ENCODE measurements at places on chromosomes 11 and 22.

GRCh38 chr11:59138643-59139042 is 4.0 kb upstream of the FAM111A start:
- DNase-seq: no peak

- peak; percentile 77 for DNase-seq
These were observed 138.8 kb upstream of the SORL1-AS1 start for GRCh38 chr11:121591405-121592033.

DNA sequence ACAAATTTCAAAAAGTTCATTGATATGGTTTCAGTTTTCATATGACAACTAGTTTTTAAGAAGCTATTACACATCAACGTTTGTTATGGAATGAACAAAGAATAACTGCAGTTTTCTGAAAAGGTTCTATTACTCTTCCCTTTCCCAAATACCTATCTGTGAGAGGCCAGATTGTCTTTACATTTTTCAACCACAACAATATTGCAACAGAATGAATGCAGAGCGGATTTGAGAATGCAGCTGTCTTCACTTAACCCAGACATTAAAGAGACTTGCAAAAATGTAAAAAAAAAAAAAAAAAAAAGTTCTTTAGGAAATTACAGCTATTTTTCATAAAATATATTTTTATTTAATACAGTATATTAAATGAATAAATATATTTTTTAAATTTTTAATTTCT is 250.8 kb downstream of the DDX10 start:
- no peak for DNase-seq

DNA sequence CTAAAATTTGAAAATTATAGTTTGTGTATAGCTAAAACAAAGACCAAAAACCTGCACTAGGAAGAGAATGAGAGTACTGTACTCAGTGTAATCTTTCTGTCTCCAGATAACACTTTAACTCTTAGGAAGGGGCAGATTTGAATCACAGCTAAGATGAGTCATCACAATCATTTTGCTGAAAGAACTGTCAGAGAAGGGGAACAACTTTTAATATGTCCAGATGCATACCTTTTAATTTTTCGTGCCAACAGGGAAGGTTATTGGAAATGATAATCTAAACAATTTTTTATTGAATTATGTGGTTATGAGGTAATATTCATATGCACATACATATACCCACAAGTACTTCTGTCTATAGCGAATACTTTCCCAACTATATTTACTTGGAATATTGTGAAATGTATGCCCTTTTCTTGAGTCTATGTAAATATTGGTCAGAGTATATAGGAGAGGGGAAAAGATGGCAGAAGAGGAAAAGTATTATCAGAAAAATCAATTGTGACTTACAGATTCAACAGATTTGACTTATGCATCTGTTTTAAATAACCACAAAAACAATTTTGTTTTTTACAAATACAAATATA is 51.1 kb upstream of the MUC15 start:
- no peak for DNase-seq

DNA sequence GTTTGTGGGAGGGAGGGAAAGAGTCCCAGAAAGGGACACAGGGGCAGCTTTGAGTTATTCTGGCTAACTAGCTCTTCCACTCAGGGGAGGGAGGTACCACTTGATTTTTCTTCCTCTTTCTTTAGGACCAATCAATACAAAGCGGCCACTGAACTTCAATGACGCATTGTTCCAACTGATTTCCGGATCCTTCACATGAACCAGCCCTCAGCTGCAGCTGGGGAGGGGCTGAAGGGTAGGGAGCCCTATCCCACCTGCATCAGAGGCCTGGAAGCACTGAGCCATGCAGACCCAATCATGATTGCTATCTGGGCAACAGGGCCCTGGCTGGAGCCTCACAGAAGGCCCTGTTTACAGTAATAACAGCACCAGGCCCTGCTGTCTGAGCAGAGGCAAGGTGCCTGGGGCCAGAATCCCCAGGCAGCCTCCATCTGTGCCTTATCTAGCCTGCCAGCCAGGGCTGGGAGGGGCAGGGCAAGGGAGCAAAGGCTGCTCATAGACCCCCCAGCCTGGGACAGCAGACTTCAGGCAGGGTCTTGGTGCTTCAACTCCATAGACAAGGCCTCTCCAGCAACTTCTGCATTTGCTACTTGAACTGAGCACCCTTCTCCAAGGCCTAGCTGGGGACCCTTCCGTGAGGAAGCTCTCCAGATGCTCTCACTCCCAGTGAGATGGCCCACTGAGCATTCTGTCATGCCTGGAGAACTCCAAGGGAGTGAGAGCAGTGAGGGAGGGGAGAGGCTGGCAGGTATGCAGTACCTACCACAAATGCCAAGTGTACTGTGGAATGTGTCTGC is 22.5 kb downstream of the CLPB start:
- DNase-seq: no peak

- DNase-seq: no peak
These were observed 29.6 kb downstream of the SHANK3 start for GRCh38 chr22:50702261-50702671.

DNA sequence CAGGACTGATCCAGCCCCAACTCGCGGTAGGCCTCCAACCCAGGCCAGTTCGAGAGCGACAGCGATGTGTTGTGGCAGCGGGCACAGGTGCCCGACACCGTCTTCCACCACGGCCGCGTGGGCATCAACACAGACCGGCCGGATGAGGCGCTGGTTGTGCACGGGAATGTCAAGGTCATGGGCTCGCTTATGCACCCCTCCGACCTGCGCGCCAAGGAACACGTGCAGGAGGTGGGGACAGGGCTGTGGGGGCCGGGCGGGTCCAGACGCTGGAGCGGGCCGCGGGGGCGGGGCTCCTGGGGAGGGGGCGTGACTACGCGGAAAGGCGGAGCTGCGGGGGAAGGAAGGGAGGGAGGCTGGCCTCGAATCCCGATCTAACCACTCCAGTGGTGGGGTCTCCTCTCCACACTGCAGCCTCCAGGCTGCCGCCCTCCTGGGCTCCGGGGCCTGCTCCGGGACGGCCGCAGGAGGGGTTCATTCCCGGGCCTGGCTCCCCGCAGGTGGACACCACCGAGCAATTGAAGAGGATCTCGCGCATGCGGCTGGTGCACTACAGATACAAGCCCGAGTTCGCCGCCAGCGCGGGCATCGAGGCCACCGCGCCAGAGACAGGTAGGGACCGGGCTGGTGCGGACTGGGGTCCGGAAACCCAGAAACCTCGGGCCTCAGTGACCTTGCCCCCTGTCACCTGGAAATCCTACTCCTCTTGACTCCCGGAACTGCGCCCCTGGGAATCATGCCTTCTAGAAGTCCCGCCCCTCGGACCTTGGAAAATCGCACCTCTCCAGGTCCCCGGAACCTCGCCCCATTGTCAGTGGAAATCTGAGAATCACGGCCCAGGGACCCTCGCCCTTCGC is 14.9 kb downstream of the TMEM258 start:
- DNase-seq: no peak

DNA sequence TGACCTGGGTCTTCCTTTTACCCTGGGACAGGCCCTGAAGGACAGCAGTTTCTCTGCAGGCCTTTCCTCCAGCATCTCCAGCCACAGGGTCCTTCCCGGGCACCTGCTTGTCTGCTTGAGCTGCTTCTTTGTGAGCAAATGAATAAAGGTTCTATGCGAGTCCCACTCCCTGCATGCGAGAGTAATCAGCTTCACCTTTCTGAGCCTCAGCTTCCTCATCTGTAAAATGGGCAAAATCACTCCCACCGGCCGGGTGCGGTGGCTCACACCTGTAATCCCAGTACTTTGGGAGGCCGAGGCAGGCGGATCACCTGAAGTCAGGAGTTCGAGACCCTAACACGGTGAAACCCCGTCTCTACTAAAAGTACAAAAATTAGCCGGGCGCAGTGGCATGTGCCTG is 31.1 kb downstream of the IFT27 start:
- DNase-seq: no peak

DNA sequence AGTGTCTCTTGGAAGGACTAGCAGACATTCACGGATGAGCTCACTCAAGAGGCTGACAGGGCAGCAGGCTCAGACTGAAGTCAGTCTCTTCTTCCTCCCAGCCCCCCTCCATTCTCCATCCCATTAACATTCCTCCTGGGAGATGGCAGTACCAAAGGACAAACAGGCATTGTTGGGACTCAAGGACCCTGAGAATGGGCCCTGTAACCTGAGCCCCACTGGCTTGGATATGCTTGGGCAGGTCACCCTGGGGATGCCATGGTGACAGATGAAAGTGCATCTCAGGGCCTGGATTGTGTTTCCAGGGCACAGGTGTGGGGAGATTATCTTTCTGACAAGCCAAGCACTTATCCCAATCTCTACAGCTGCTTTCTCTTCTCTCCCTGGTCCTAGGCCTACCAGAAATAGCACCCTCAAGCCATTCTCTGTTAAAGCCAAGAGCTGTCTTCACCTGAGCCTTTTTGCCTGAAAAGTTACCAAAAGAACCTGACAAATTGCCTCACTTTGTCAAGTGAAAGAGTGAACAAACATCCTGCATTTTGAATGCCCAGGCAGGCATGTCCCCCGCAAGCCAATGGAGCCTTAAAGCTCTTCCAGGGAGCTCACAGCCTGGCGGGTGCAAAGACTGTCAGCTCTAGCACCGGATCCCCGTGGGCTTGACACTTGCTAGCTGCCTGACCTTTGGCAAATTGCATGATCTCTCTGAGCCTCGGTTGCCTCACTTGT is 366.0 kb upstream of the NARS2 start:
- peak; percentile 85 for DNase-seq

GRCh38 chr11:2169005-2169378 is 2.6 kb downstream of the TH start:
- no peak for DNase-seq

DNA sequence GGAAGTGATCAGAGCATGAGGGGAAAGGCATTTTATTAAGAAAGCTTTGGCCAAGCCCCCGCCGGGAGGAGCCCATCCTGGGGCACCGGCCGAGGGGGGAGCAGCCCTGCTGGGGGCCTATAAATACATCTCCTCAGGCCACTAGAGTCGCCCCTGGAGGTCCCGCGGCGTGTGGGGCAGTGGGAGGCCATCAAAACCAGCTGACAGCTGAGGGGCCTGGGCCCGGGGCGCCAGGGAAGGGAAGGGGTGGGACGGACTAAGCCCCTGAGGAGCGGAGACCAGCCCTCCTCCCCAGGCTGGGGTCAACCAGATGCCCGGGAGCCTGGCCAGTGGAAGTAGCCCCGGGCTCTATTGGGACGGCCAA is 13.1 kb downstream of the SCARF2 start:
- no peak for DNase-seq

DNA sequence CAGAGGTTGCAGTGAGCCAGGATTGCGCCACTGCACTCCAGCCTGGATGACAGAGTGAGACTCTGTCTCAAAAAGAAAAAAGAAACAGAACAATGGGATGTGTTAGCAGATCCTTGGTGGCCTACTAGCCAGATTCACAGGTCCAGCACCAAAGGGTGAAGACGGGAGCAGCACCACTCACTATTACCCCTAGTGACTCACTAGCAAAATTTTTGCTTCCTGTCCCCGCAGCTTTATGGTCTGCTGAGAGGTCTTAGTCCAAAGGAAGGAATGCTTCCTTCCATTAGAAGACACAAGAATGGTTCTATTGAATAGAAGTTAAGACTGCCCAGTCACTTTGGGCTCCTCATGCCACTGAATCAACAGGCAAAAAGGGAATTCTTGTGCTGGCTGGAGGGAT is 35.9 kb upstream of the NUP50 start:
- DNase-seq: no peak

GRCh38 chr11:101923554-101923953 is 7.2 kb upstream of the ANGPTL5 start:
- DNase-seq: no peak

- DNase-seq: peak; percentile 82
These were observed 63.2 kb upstream of the RRAS2 start for GRCh38 chr11:14422052-14422813.

DNA sequence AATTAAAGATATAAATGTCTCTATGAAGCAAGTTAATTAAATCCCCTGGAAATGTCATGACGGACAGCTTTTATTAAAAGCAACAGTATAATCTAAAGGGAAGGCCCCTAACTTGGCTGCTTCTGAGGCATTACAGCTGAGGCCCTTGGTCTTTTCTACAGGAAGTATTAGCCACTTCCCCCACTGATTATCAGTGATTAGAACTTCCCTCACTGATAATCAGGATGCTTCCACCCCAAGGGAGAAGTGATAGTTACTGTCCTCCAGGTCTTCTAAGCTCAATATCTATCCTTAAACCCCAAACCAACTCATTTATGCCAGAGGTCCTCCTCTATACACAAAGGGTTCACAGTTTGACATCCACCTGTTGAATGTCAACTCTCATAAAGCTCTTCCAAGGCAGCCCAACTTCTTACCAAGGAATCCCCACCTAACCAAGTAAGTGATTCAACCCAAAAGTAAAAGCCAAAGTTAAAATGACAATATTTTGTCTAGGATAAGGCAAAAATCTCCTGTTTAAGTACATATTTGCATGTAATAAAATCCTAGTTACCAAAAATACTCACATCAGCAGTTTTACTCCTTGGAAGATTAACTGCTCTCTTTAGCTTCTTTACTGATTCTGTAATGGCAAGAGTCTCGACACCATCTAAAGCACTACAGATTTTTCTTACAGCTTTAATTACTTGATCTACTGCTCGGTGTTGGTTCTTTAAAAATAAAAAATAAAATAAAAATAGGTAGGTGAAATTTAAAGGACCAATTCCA is 58.6 kb upstream of the RPS13 start:
- no peak for DNase-seq

DNA sequence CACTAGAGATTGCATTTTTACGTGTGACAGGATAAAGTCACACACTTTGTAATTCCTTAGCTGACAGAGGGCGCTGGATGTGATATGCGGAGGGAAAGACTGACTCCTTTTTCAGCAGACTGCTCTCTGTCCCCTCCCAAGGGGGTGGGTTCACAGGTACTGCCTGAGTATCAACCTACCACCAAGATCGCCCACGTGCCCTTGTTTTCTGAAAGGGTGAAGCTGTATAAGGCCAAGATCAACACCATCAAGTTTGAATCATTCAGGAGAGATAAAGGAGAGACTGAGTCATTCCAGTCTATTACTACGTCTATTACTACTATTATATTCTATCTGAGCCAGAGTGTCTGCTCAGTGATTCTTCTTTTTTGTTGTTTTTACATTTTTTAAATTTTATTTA is 30.7 kb downstream of the BUD13 start:
- no peak for DNase-seq

DNA sequence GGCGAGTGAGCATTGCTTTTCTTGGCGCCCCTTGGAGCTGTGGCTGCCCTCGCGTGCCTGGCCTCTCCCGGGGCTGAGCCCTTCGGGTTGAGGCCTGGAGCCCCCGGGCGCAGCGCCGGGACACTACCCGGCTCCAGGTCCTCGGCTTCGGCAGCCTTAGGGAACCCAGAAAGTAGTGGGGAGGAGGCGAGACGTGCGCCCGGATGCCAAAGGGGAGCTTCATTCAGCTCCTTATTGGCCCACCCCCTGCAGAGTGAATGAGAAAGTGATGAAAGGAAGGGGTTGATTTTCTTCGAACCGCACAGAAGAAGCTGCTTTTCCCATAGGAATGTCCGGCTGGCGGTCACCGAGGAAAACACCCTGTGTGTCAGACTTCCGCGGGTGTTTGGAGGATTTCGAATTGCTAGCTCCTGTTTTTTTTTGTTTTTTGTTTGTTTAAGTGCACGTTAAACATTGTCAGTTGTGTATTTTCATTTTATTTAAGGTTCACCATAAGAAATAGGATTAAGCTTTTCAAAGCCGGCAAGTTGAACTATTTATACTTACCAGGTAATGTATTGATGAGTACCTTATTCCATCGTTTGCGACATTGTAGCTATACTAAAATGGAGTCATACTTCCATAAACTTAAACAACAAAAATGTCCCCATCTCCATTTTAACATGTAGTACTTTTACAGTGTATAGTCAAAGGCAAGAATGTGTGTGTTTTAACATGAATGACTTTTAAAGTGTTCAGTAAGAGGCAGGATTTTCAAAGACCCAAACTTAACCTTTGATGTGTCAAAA is 841 bp upstream of the EIF4G2 start:
- peak; percentile 50 for DNase-seq

GRCh38 chr11:118010738-118011461 is 24.7 kb downstream of the IL10RA start:
- no peak for DNase-seq
